Esophagus squamous epithelium (tissue), 5 donors: ENCODE measurements at places on chromosomes 2 and 18. TPM values are rescaled to one million over a fixed set of nuclear protein-coding genes. Genes with fewer than 3 reads are reported as not detected.

DNA sequence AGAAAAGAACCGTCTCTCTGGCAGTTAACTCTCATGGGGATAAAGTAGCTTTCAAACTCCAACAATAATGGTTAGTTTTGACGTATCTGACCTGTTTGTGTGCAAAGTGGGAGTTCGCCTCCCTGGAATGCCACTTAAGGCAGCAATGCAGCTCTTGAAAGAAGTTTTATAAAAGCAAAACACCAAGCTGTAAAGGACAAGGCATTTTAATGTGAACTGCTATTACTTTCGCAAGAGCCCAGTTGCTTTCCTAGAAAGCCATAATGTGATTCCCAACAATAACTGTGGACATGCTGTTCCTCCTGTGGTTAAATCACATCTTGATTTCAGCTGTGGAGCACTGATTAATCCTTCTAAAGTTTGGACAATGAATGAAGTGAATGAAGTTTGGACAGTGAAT lies 303.7 kb downstream of the PTPRM start:
- peaks cover 4% of the 10 kb centered on the region for H3K4me1 ChIP-seq
- no peak overlapping the region for H3K27ac ChIP-seq
- H3K27me3 ChIP-seq, result no peaks in the 10 kb centered on the region
- no peak overlapping the region for H3K4me3 ChIP-seq
- no peaks in the 10 kb centered on the region for H3K36me3 ChIP-seq
- DNase-seq, result no peak

NPHP1 gene
- total RNA-seq, result 1.8 TPM

- H3K4me3 ChIP-seq, result peak overlapping the region; percentile 38
- peaks cover 41% of the 10 kb centered on the region for H3K4me1 ChIP-seq
- H3K36me3 ChIP-seq, result no peaks in the 10 kb centered on the region
- no peak for DNase-seq
Observed at GRCh38 chr2:47272031-47272864, 117.1 kb upstream of the STPG4 start.

DNA sequence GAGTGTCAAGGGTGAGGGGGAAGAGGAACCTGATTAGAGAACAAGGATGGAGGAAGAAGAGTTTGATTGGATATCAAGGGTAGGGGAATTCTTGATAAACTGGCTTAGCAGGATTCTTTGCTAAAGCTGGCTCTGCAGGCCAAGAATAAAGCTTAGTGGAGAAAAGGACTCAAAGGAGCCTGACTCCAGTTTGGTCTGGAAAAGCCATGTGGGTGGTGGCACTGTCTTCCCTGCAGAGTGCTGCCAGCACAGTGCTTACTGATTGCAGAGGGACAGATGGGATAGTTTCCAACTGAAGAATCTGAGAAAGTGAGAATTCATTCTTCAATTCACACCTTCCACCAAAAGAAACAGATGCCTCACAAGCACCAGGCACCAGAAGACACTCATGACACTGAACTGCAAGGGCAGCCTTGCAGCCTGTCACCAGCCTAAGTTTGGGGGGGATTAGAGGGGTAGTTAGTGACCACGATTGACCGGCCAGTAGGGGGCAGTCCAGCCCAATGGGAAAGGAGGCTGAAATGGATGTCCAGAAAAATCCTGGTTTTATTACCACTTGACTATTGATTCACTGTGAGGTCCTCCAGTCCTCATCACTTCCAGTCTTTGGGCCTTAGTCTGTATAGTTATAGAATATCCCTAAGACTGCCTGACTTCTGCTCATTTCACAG lies 334.5 kb downstream of the SMAD2 start:
- no peaks in the 10 kb centered on the region for H3K36me3 ChIP-seq
- no peaks in the 10 kb centered on the region for H3K27me3 ChIP-seq
- H3K4me3 ChIP-seq, result no peak overlapping the region
- DNase-seq, result no peak
- no peak overlapping the region for H3K27ac ChIP-seq
- no peaks in the 10 kb centered on the region for H3K4me1 ChIP-seq

SLC20A1 gene
- total RNA-seq, result 25.4 TPM

FBXO41 gene
- 1.1 TPM for total RNA-seq

TRAF3IP1 gene
- total RNA-seq, result 9.6 TPM

FAM237A gene
- not detected for total RNA-seq

INSIG2 gene
- 5.2 TPM for total RNA-seq

- no peaks in the 10 kb centered on the region for H3K36me3 ChIP-seq
- H3K27me3 ChIP-seq, result no peaks in the 10 kb centered on the region
- H3K4me1 ChIP-seq, result no peaks in the 10 kb centered on the region
- no peak for DNase-seq
- H3K27ac ChIP-seq, result no peak overlapping the region
Observed at GRCh38 chr18:71370671-71371445, 1082.0 kb downstream of the SOCS6 start.

- no peaks in the 10 kb centered on the region for H3K36me3 ChIP-seq
- DNase-seq, result no peak
- no peak overlapping the region for H3K27ac ChIP-seq
- H3K27me3 ChIP-seq, result no peaks in the 10 kb centered on the region
- peaks cover 2% of the 10 kb centered on the region for H3K4me1 ChIP-seq
- no peak overlapping the region for H3K4me3 ChIP-seq
Observed at GRCh38 chr2:25371253-25372241, 29.8 kb upstream of the DNMT3A start.

DNA sequence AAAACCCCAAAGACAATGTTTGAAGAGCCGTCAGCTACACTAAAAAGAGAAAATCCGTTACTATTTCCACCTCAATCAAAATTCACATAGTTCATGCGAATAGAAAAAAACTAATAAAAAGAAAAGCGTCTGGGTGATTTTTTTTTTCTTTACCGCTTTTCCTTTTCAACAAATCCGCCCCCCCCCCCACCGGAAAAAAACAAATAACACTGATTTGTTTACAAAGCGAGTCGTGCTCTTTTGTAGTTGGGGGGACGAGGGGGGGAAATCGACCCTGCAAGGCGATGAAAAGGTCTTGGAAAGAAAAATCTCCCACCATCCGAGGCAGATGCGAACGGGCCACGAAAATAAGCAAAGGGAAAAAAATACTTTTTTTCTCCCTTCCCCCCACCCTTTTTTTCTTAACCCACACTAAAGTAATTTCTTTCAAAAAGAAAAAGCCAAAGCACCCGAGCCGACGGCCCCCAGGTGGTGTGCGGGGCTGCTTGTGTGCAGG lies 638 bp downstream of the ZNF521 start:
- H3K27me3 ChIP-seq, result peaks cover 6% of the 10 kb centered on the region
- no peak for DNase-seq
- H3K27ac ChIP-seq, result peak overlapping the region; percentile 87
- H3K4me3 ChIP-seq, result peak overlapping the region; percentile 69
- no peaks in the 10 kb centered on the region for H3K36me3 ChIP-seq

TMEM18 gene
- 16.8 TPM for total RNA-seq

EEF1B2 gene
- total RNA-seq, result 631 TPM

XIRP2 gene
- total RNA-seq, result 0.03 TPM
